ENCODE measurements at places on chromosomes 7 and 10.

- DNase-seq = no peak
These were observed 539 bp upstream of the MKLN1 start for GRCh38 chr7:131327049-131327625.

DNA sequence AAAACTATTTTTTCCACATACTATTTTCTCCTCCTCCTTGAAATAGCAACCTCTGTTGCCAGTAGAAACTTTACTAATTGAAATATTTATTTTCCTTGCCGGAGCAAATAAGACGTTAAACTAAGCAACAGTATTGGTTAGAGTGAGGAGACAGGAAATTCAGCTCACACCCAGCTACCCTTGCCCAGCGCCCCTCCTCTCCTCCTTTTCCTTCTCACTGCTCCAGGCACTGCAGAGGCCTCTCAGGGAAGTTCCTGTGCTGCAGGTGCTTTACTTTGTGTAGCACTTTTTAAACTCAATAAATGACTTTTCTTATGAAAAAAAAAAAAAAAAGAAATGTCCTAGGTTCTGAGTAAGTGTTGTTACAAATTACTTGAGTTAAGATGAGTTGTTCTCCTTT is 134.0 kb downstream of the SEMA3E start:
- DNase-seq = no peak

GRCh38 chr10:30591249-30591670 is 38.3 kb downstream of the LYZL2 start:
- DNase-seq = no peak

GRCh38 chr10:88546497-88546896 is 36.6 kb downstream of the RNLS start:
- no peak for DNase-seq

GRCh38 chr10:130742941-130743675 is 568.4 kb downstream of the TCERG1L start:
- no peak for DNase-seq

DNA sequence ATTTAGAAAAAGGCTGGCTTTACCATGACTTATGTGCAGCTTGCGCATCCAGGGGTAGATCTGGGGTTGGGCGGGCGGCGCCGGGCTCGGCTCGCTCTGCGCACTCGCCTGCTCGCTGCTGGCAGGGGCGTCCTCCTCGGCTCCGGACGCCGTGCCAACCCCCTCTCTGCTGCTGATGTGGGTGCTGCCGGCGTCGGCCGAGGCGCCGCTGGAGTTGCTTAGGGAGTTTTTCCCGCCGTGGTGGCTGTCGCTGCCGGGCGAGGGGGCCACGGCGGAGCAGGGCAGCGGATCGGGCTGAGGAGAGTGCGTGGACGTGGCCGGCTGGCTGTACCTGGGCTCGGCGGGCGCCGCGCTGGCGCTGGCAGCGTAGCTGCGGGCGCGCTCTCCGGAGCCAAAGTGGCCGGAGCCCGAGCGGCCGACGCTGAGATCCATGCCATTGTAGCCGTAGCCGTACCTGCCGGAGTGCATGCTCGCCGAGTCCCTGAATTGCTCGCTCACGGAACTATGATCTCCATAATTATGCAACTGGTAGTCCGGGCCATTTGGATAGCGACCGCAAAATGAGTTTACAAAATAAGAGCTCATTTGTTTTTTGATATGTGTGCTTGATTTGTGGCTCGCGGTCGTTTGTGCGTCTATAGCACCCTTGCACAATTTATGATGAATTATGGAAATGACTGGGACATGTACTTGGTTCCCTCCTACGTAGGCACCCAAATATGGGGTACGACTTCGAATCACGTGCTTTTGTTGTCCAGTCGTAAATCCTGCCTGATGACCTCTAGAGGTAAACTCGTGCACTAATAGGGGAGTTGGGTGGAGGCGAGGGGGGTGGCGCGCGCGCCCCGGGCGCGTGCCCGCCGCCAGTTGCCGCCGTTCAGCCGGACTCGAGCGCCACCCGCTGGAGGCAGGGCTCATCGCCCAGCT is at the start of gene HOXA5:
Gene HOXA5 (minus strand): TSS at position 659 of the 927 bp plus-strand sequence. CDS start 74 bp downstream, at position 585.
- peak; percentile 74 for DNase-seq

DNA sequence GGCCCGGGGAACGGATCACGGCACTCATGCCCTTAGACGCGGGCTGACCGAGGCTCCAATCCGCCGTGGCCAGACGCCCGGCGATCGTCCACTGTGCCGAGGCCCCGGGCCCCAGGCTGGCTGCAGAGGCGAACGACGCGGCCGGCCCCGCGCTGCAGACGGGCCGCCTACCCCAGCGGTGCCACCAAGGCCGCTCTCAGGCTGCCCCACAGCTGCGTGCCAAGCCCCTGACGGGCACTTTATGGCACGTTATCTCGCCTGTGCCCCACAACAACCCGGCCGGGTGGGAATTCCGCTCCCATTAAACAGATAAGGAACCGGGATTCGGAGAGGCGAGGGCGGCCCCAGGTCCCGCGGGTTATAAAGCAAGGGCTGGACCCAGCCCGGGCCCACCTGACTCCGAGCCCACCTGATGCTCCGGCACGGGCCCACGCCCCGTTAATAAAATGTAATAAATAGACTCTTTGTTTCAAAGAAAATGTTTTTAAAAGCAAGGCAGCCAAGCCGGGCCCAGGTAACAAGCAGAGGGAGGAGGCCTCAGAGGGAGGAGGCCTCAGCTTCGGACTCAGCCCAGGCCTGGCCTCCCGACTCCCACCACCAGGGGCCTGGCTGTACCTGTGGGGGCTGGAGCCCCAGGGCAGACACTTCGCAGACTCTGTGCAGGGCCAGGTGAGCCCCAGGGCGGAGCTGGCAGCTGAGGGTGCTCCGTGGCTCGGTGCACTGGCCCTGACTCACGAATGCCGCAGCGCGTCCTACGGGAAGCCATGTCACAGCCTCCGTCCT is 79.7 kb downstream of the FOXL3 start:
- no peak for DNase-seq

DNA sequence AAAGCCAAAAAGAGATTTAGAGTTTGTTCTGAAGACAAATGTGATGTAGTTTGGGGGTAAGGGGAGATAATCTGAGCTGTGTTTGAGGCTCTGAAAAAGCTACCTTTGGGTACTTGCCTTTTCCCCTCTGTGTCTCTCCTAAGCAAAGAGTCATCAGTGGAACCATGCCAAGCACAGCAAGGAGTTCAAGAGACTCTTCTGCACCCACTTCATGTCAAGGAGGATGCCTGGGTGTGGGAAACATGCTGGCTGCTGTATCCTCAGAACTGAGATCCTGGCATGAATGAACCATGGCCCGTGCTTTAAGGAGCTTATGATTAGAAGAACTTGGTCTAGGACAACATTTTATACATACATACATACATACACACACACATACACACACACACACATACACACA is 142.9 kb downstream of the NOC3L start:
- DNase-seq = no peak

GRCh38 chr7:28685242-28685643 is 272.9 kb downstream of the TRIL start:
- no peak for DNase-seq

GRCh38 chr10:50358411-50358810 is 107.1 kb upstream of the ASAH2 start:
- DNase-seq = no peak

DNA sequence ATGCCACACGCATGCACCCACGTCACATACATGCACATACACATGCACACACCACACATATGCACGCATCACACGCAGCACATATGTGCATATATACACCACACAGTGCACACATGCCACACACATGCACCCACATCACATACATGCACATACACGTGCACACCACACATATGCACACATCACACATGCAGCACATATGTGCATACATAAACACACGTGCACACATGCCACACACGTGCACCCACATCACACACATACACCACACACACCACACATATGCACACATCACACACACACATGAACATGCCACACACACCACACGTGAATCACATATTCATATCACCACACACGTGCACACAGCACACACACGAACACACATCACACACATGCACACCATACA is 338.8 kb downstream of the PTPRN2 start:
- DNase-seq = no peak

GRCh38 chr10:99403674-99404073 is 26.8 kb downstream of the GOT1 start:
- DNase-seq = no peak

DNA sequence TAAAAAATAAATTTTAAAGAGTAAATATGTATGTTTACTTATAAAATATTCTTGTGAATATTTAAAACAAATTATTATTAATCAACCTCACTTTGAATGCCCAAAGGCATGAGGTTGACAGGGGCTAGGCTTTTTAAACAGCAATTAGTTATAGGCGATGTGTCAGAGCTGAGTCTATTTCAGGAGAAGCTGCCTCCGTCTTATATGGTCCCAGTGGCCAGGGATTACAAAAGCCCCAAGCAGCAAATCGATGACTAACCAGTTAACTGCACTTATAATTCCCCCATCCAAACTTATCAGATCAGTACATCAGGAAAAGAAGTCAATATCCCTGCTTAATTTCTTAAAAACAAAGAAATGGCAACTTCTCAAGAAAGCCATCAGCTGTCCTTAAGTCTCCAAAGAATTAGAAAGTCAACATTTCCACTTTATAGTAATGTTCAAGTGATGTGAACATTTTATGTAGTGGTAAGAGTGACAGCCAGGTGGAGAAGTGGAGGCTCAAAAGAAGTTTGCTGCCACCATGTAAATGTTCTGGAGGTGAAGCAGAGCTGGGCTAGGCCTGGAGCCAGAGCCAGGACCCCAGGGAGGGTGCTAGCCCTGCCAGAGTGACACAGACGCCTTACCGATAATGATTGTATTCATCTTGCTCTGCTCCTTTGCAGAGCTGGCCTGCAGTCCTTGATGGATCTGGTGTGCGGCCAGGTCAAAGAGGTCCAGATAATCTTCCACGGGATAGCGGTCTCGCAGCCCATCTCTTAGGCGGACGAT is 51.5 kb downstream of the CHST15 start:
- no peak for DNase-seq

DNA sequence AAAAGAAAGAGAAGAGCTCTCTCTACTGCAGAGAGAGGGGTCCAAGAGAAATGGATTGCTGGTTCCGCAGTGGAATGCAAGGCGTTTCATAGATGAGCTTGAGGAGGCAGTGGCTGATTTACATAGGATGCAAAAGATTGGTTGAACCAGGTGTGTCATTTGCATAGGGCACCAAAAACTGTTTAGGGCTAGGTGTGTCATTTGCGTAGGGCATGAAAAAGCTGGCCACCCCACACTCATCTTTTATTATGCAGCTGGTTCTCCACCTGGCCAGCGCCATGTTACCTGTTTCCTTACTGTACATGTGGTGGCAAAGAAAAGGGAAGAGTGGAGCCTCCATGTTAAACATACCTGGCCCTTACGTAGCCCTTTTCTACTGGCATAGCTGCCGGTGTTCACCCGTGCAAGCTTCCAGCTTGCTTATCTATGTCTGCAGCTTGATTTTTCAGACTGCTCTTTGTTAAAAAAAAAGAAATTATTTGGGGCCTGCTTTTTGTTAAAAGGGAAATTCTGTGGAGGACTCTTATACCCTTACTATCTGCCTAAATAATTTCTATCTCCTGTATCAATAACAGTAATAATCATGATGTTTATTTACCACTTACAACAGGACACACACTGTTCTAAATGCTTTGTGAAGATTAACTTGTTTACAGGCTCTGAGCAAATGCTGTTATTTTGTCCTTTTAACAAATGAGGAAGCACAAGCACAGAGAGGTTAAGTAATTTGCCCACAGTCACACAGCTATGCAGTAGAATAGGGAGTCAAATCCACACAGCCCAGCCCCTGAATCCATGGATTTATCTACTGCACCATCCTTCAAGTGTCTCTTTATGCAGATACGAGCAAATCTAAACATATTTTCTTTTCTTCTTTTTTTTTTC is 33.3 kb downstream of the CASP7 start:
- DNase-seq = no peak

GRCh38 chr7:3415861-3416312 is 114.8 kb downstream of the SDK1 start:
- no peak for DNase-seq

GRCh38 chr7:7978860-7979259 is 10.3 kb downstream of the GLCCI1 start:
- DNase-seq = no peak

GRCh38 chr10:3691482-3691881 is 93.5 kb downstream of the KLF6 start:
- DNase-seq = no peak

GRCh38 chr7:116872026-116872425 is 9.6 kb downstream of the CAPZA2 start:
- DNase-seq = no peak

GRCh38 chr7:6500691-6501090 is 50.6 kb downstream of the GRID2IP start:
- peak; percentile 74 for DNase-seq

DNA sequence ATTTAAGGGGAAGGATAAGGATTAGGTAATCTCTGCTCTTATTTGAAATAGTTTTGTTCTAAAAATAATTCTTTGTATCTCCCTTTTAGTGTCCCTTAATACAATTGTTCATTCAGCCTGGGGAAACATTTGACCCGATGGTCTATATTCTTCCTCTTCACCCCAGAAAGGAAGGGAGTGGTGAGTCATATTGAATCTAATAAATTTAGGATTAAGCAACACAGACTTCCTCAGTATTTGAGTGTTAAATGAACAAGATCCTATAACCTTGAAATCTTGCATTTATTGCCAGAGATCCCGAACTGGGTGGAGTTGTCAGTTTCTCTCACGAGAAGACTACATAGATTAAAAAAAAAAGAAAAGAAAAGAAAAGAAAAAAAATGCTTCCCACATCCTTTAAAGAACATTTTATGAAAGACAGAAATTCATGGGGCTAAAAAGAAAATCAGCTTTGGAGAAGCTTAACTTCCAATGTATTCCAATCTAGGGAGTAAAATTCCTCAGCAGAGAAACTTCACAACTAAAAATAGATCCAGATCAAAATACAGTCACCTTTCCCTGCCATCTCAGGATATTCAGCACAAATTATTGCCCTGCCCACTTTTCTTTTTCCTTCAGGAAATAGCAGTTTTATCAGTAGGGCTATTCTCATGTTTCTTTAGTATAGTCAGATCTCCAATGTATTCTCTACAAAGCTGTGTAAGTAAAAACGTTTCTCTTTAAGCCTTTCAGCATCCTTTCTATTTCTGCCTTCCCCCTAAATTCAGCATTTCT is 82.2 kb downstream of the SEMA3D start:
- no peak for DNase-seq

DNA sequence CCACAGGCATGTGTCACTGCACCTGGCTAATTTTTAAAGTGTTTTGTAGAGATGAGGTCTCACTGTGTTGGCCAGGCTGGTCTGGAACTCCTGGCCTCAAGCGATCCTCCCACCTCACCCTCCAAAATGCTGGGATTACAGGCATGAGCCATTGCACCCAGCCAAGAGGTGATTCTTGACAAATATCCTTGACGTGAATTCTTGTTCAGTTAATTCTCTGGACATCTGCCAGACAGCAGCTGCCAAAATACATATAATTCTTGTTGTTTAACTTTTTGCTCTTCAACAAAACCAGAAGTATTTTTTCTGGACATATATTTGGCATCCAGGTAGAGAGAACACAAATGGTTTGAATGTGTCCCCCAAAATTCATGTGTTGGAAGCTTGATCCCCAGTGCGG is 3.2 kb downstream of the ACADSB start:
- DNase-seq = no peak

DNA sequence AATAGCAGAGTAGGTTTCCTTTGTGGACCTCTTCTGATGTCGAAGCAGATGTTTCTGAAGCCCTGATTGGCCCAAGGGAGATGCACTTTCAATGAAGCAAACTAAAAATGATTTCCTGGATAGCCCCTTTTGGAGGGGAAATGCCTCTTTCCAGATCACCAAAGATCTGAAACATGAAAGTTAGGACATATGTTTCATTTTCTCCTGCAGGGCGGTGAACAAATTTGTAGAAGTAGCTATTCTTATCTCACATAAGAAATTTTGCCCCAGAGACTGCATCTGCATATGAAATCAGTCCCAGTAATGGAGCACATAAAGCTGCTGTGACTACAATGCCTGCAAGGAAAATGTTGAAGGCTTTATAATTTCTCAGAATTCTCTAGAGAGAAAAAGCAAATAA is 56.0 kb downstream of the THSD7A start:
- DNase-seq = no peak
